MM.1S (cell line): ENCODE measurements at places on chromosomes 4 and X.

DNA sequence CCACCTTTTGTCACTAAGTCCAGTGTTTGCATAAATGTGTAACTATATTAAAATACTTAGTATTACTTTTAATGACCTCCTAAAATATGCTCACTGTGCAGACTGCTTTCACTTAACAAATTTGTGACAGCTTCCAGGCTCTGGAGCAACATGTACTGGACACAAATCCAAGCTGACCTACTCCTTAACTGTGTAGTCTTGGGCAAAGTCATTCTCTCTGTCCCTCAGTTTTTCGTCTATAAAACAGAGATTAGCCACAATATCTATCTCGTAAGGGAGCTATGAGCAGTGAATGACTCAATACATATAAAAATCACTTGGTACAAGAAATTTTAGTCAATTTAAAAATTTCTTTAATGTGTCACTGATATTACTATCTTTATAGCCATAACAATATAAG lies 20.4 kb upstream of the RAB40A start:
- DNase-seq: no peak

- no peak for DNase-seq
These were observed 113.9 kb upstream of the ANXA3 start for GRCh38 chr4:78437608-78438088.

GRCh38 chr4:83180431-83180968 lies 66.0 kb upstream of the PLAC8 start:
- no peak for DNase-seq

DNA sequence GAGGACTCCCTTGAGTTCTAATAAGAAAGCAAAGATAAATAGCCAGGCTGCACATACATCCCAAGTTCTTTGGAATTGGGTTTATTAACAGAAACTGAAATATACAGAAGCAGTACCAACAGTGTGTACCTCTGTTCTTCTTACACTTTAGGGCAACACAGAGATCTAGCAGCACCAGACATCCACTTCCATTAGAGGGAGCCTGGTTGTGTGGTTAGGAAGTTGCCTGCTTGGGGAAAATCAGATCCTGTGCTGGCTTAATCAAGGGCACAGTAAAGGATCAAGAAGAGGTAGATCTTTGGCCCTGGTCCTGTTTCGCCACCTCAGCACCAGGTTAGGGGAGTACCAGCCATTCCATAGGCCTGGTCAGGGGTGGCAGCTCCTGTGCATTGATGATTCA lies 231.1 kb upstream of the ARHGAP24 start:
- DNase-seq: no peak

GRCh38 chr4:176307666-176307930 lies 12.2 kb upstream of the SPCS3 start:
- no peak for DNase-seq

- DNase-seq: peak; percentile 68
These were observed 83.9 kb downstream of the POLA1 start for GRCh38 chrX:24777660-24778059.

- DNase-seq: no peak
These were observed 435.8 kb downstream of the SPRY1 start for GRCh38 chr4:123832173-123833026.

DNA sequence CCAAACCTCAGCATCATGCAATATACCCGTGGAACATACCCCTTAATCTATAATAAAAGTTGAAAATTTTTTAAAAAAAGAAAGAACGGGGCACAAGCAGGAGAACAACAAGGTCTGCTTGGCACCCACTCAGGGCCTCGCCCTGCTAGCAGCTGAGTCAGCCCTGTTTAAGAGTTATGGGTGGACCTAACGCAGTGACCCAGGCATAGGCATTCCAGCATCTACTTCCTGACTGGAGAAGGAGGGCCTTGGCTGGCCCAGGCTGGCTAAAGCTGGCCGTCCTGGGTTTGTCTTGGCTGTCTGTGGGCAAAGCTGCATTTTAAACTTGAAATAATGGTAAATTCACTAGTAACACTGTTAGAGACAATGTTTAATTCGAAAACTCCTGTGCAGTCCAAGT lies 236.7 kb upstream of the PGRMC2 start:
- no peak for DNase-seq

- no peak for DNase-seq
These were observed 159.5 kb downstream of the KLHL13 start for GRCh38 chrX:117957128-117957527.

- DNase-seq: no peak
These were observed 15.4 kb upstream of the CDKL5 start for GRCh38 chrX:18410038-18410437.

GRCh38 chr4:174256277-174256713 lies 27.2 kb downstream of the FBXO8 start:
- no peak for DNase-seq

- peak; percentile 91 for DNase-seq
These were observed 56.5 kb downstream of the SNX25 start for GRCh38 chr4:185265942-185266341.

- no peak for DNase-seq
These were observed 79.1 kb downstream of the PWWP3B start for GRCh38 chrX:106247162-106247561.

DNA sequence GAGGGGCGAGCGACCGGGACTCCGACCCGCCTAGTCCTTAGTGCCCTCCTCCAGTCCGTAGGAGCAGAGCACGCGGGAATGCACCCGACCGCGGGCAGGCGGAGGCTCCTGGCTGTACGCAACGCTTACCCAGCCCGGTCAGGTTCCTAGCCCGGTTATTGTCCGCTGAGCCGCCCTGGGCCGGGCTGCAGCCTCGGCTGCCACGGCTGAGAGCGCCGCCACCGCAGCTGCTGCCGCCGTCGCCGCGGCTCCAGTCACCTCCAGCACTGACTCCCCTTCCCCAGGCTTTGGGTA lies at the start of gene AMER1:
TSS of gene AMER1 (minus strand) at position 268 of the 294 bp plus-strand sequence. CDS start 12,422 bp downstream, outside the sequence.
- no peak for DNase-seq

DNA sequence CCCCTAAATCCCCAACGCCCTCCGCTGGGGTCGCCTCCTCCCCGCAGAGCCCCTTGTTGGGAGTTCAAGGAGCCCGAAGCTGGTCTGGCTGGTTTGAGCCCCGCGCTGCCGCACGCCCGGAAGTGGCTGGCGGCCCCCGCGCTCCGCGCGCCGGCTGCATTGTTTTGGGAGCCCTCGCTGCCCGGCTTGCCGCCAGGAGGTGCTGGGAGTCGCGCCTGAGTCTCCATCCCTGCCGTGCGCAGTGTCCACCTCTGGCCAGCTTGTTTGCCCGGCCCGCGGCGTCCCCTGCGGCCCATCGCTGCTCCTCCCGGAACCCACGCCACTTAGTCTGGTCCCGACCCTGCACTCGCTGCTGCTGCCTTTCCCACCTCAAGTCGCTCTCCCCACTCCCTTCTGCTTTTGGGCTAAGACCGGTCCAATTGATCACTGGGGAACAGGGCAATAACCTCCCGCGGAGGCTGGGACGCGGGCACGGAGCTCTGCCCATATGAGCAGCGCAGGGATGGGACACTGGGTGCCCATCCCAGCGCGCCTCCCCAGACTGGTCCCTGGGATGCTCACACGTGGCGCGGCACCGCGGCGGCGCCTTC lies 2.2 kb upstream of the SFRP2 start:
- DNase-seq: no peak

DNA sequence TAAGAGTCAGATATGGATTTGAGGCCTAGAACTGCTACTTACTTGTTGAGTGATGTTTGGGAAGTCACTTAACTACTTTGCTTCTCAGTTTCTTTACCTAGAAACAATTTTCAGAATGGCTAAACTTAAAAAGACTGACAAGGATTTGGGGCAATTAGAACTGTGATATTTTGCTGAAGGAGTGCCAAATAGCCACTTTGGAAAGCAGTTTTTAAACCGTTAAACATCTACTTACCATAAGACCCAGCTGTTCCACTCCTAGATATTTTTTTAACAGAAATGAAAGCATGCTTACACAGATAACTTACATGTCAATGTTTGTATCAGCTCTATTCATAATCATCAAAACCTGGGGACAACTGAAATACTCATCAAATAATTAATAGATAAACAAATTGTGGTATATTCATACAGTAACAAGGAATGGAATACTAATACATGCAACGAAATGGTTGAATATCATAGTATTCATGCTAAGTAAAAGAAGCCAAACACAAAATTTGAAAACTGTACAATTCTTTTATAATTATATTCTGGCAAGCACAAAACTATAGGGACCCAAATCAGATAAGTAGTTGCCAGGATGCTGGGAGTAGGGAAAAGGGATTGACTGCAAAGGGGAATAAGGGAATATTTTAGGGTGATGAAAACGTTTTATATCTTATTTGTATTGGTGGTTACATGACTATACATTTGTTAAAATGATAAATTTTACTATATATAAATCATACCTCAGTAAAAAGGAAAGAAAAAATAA lies 24.0 kb downstream of the RPA4 start:
- DNase-seq: no peak

- DNase-seq: no peak
These were observed 27.4 kb upstream of the SOD3 start for GRCh38 chr4:24768006-24768405.

- DNase-seq: no peak
These were observed 56.5 kb downstream of the NSD2 start for GRCh38 chr4:1927675-1928074.

DNA sequence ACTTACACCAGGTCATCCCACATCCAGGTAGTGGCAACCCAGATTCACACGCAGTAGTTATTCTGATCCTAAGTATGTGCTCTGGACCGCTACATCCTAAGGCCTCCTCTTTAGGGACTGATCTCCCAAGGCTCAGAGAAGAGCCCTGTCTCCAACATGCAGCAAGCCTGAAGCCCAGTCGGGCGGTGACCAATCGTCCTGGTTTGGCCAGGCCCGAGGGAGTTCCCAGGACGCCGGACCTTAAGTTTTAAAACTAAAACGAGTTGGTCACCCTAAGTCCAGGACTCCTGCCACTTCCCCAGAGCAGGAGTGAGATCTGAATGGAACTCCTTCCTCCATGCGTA lies 385 bp downstream of the LYAR start:
- DNase-seq: peak; percentile 15
